ENCODE measurements at places on chromosomes 7 and 10.

DNA sequence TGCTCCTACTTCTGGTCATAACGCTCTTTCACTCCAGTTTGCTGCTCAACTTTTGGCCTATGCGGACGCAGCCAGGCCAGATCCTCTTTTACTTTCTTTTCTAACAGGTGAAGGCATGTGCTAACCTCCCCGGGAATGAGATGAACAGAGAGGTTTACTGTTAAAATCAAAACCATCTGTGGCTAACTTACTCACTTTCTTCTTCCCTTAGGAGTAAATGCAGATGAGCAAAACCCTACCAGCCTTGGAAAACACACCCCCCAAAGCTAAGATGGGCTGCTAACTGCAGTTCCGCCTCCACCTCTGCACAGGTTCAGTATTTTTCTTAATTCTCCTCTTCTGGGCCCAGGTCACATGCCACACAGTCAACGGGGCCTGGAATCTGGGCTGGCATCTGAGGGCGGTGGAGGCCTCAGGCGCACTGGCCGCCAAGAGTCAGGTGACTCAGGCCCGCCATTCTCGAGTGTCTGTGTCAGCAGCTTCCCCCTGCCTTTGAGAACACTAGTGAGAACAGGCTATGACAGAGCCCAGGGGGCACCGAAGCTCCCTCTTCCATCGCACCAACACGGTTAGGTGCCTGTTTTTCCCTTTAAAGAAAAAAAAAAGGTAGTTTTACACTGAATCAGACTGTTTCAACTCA lies 11.1 kb downstream of the FAM53B start:
- no peak for DNase-seq

- DNase-seq: no peak
These were observed 11.6 kb downstream of the NAMPT start for GRCh38 chr7:106273009-106273668.

GRCh38 chr10:93062514-93063143 lies 2.0 kb downstream of the CYP26C1 start:
- DNase-seq: peak; percentile 62

DNA sequence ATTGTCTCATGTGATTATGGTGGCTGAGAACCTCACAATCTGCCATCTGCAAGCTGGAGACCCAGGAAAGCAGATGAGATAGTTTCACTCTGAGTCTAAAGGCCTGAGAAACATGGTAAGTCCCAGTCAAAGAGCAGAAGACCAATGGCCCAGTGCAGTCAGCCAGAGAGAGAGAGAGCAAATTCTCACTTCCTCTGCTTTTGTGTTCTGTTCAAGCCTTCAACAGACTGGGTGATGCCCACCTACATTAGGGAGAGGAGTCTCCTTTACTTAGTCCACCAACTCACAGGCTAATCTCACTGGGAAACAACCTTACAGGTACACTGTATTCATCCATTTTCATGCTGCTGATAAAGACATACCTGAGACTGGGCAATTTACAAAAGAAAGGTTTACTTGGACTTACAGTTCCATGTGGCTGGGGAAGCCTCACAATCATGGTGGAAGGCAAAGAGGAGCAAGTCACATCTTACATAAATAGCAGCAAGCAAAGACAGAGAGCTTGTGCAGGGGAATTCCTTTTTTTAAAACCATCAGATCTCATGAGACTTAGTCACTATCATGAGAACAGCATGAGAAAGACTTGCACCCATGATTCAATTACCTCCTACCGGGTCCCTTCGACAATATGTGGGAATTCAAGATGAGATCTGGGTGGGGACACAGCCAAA lies 4.7 kb upstream of the FRMPD2 start:
- DNase-seq: no peak

DNA sequence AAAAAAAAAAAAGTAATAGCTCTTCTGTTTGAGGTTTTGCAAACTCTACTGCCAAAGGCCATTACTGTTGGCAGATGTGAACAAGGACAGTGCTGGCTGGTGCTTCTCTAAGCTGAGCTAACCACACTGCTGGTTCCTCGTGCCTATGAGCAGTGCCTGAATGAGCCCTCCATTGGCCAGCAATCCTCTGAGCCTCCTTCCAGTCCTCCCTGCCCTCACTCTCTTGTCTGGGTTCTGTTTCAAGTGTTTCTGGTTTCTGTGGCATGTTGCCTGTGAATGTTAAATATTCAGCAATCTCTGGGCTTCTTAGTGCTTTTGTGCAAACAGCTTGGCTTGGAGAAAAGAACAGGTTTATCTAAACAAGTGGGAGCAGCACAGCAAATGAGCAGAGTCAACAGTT lies 161.3 kb upstream of the AUTS2 start:
- no peak for DNase-seq

DNA sequence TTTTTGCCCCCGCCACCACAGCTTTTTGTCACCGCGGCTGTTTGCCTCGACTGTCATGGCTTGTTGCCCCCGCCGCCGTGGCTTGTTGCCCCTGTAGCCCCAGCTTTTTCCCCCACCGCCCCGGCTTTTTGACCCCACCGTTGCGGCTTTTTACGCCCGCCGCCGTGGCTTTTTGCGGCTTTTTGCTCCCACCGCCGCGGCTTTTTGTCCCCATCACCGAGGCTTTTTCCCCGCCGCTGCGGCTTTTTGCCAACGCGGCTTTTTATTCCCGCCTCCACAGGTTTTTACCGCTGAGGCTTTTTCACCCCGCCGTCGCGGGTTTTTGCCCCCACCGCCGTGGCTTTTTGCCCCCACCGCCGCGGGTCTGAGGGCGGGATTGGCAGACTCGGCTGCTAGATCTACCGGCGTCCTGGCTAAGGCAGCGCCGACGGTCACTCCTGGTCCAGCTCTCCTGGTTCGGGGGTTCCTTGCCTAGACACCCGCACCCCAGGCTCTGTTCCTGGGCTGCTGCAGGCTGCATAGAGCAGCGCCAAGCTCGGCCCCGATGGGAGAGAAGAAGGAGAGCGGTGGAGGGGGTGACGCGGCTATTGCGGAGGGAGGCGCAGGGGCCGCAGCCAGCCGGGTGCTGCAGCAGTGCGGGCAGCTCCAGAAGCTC lies 637.7 kb downstream of the ZNF716 start:
- no peak for DNase-seq

- no peak for DNase-seq
These were observed 82.5 kb downstream of the ZNF365 start for GRCh38 chr10:62456611-62457101.

- no peak for DNase-seq
These were observed 22.3 kb upstream of the TSPAN33 start for GRCh38 chr7:129122078-129122750.

DNA sequence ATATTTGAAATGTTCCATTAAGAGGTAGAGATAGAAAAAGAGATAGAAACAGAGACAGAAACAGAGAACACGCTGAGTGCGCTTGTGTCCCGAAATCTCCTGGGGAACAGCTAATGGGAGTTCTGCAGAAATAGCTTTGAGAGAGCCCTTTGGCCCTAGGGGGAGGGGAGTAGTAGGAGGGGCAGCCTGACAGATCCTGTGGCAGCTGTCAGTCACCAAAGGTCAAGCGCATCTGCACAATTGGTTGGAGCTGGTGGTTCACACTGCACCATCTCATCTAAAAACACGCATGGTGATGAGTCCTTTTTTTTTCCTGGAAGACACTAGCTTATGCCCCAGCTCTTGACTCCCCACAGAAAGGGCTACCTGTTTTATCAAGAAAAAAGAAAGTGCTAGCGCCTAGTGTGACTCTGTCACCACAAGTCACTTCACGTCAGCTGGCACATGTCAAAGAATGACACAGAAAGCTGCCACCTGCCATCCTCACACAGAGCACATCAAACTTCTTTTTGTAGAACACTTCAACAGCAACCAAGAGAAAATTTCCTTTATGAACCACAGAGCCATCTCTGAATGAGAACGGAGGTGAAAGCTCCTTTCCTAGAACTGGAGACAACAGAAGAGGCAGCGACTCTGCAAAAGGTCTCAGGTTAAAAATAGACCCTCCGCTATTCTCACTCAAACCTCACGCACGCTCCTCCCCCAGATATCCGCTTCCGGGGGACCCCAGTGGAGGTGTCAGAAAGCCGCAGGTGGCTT lies 125.7 kb downstream of the GFRA1 start:
- DNase-seq: no peak

- DNase-seq: no peak
These were observed 28.6 kb downstream of the PON3 start for GRCh38 chr7:95367606-95368005.

- DNase-seq: no peak
These were observed 14.4 kb downstream of the RNF216 start for GRCh38 chr7:5767066-5767465.

GRCh38 chr7:760006-760405 lies 32.9 kb upstream of the PRKAR1B start:
- DNase-seq: peak; percentile 29

DNA sequence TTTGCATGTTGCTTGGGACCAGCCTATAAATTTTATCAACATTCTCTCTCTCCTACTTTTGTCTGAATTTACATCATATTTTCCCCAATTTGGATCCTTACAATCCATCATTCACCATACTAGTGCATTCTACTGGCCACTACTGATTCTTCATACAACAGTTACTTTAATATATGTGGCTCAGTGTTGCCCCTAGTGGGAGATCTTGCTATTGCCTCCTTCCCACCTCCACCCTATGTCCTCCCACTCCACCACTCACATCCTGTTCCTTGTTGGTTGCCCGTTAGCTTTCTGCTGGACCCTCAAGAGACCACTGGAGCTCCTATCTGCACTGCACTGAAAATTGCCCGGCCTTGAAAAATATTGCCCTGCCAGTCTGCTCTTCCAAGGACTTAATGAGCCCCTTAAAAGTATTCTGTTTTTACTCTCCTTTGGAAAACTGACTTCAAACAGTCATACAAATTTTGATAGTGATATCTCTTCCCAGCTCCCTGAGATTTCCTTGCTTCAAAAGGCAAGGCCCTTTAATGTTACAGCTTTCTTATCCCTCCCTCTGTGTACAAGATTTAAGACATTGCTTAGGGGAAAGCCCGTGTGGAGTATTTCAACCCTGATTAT lies 243.2 kb upstream of the TMEM229A start:
- DNase-seq: no peak

GRCh38 chr10:64867501-64867962 lies 1346.3 kb downstream of the REEP3 start:
- DNase-seq: no peak

- no peak for DNase-seq
These were observed 98.8 kb upstream of the ODAD2 start for GRCh38 chr10:28097633-28098032.

DNA sequence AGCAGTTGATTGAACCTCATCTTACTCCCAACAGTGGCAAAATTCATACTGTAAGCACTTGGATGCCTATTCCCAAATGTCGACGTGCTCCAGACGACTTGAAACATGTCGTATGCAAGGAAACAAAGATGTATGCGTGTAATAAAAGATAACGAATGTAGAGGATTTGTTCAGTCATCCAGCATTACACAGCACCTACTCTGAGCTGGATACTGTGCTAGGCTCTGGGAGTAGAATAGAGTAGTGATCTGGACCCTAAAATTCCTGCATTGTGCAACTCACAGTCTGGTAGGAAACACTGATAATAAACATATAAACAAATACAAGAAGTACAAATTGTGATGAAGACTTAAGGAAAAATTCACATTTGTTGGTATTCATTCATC lies 5.6 kb upstream of the TBX20 start:
- no peak for DNase-seq

DNA sequence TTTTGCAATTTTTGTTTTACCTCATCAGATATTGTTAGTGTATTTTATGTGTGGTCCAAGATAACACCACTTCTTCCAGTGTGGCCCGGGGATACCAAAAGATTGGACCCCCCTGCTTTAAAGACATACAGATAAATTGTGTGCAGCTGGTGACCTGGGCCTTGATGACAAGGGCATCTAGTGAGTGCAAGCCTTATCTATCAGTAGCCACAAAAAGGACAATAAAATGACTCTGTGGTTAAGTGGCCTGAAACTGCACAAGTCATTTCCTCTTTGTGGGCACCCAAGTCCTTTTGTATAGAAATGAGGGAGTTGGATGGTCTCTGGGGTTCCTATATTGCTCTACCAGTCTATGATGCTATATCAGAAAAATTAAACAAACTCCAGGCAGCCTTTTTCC lies 98.1 kb downstream of the PARD3 start:
- no peak for DNase-seq

DNA sequence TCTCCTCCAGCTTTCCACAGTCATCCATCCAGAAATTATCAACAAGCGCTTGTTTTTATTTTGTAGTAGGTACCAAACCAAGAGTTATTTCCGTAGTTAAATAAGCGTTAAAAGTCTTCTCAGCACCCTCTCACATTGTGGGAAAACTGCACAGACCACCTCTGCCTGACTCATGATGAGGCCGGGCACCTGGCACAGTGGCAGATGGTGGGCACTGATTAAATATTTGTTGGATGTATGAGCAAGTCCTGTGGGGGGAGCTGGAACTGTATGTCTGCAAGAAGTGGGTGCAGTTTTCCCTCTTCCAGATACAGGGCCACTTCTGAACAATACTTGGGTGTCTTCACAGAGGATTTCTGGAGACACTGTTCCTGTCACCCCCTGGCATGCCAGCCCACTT lies 5.3 kb upstream of the REPIN1 start:
- no peak for DNase-seq

DNA sequence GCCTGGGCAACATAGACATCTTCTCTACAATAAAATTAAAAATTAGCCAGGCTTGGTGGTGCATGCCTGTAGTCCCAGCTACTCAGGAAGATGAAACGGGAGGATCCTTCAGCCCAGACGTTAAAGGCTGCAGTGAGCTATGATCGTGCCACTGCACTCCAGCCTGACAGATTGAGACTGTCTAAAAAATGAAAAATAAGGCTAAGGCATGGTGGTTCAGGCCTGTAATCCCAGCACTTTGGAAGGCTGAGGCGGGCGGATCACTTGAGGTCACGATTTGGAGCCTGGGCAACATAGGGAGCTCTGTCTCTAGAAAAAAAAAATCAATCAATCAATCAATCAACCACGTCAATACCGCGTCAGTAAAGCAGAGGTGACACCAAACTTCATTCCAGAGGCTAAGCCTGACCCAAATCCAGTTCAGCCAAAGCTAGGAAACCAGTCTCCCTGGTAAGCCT lies 31.1 kb downstream of the MRPS24 start:
- no peak for DNase-seq
